NCI-H524 treated with DMSO at 0.1 percent for 48 hours (cell line): ENCODE measurements at places on chromosomes 16 and 17.

GRCh38 chr16:64092271-64092670 lies 1029.6 kb downstream of the CDH11 start:
- DNase-seq: no peak

- DNase-seq: no peak
Observed at GRCh38 chr16:81321039-81321438, 6.3 kb downstream of the GAN start.

DNA sequence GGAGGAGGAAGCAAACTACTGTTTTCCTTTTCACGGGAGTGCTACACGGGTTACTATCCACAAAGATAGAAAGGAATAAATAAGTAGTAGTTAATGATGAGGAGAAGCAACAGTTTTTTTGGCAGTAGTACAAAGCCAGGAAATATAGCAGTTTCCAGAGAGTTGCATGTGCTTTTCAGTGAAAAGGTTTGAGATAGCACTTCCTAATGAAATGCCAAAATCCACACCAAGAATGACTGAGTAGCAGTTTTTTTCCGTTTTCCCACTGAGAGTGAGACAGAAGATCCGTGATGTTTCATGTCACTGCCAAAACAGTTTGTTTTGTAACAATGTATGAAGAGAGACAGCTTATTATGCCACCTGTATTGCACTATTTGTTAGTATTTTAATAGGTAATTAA lies 129.1 kb downstream of the STX8 start:
- DNase-seq: no peak

DNA sequence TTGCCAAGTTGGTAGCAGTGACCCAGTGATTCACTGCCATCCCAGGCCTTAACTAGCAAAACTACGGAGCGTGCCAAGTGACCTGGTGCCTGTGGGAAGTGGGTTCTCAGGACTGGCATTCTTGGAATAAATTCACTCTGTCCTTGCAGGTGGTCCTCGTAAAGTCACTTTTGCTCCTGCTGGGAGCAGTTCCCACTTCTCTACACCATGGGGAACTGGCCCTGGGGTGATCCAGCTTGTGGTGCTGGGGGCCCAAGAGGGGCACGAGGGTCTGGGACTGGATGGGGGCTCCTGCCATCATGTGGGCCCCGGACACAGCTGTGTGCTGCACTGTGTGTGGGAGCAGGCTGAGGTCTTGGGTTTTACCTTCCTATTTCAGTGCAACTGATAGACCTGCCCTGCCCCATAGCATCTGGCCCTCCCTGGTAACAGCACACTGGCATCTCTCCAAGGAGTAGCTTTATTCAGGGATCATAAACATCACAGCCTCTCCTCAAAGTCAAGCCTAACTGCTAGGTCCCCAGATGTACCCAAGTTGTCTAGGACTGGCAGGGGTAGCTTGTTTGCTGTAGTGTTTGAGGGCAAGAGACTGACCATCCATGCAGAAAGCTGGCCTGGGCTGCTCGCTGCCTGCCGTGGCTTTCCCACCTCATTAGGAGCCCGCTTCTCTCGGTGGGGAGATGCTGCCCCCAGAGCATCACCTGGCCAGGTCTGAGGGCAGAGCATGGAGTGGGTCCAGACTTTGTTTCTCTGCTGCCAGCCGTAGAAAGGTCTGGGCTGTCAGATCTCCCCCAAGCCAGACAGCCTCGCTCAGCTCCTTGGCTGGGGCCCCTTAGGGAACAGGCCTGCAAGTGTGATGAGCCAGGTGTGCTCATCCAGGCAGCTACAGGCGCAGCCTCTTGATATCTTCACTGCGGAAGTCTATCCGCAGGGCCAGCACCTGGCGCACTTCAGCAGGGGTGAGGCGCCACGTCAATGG lies 26.0 kb downstream of the FCSK start:
- DNase-seq: peak; percentile 45

DNA sequence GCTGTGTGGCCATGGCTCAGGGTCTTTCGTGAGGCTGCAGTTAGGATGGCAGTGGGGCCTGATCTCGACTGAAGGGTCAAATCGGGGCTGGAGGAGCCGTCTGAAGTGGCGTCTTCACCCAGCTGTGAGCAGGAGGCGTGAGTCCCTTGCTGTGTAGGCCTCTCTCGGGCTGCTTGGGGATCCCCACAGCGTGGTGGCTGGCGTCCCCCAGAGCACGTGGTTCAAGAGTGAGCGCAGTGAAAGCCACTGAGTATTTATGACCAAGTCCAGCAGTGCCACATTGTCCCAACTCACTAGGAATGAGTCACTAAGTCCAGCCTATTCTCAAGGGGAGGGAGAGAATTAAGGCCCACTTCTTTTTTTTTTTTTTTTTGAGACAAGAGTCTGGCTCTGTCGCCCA lies 11.7 kb upstream of the TCF25 start:
- DNase-seq: no peak

- DNase-seq: no peak
Observed at GRCh38 chr17:39011907-39012468, 44.8 kb upstream of the FBXO47 start.

DNA sequence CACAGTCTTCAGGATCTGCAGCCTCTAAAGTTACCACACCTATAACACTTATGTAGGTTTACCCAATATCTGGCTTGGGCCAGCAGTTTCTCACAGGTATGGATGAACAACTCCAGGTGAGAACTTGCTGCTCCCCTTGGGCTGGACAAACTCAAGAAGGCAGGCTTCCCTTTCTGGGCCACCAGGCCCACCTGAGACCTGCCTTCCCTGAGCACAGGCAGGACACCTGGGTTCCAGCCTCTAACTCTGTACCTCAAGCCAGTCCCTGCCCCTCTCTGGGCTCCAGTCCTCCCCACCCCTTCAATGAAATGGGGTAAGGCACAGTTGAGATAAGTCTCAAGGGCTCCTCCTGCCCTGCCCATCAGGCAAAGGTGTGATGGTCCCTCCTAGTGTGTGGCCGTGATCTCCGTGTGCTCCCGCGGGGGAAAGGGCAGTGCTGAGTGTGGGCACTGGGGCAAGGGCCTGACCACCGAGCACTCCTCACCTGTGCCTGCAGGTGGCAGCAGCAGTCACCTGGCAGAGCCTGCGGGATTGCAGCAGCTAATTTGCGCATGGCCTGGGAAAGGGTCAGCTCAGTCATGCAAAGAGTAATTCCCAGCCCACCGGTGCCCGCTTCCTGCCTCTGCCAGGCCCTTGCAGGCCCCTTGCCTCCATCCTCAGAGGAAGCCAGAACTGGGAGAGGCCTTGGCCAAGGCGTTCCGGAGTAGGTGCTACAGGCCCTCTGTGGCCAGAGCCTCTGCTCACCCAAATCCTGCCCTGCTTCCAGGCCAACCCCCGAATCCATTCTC lies 28.2 kb upstream of the ADGRG1 start:
- no peak for DNase-seq

DNA sequence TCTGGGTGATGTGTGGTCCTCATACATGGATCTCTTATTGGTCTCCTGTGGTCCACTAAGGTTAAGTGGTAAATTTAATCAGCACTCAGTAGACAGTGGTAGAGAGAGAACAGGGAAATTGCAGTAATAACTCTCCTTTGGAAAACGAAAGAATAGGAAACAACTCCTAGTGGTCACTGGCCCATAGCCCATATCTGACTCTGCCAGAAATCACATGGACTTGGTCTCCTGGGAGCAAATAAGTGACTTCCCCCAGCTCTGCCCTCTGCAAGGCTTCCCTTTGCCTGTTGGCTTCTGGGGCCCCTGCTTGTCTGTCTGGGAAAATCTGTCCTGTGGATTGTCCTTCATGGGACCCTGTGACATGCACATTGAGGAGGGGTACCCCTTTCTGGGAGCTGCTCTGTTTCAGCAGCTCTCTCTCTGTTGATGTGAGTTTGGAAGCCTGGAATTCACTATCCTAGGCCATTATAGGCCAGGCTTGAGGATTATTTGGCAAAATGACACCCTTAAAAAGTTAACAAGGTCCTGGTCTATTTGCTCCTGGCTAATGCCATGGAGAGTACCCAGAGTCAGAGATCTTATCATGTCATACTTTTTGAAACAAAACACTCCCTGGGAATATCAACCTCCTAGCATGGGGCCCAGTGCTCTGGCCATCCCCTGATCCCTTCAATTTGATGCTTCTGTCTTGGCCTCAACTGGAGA lies 58.0 kb upstream of the HNF1B start:
- DNase-seq: no peak

DNA sequence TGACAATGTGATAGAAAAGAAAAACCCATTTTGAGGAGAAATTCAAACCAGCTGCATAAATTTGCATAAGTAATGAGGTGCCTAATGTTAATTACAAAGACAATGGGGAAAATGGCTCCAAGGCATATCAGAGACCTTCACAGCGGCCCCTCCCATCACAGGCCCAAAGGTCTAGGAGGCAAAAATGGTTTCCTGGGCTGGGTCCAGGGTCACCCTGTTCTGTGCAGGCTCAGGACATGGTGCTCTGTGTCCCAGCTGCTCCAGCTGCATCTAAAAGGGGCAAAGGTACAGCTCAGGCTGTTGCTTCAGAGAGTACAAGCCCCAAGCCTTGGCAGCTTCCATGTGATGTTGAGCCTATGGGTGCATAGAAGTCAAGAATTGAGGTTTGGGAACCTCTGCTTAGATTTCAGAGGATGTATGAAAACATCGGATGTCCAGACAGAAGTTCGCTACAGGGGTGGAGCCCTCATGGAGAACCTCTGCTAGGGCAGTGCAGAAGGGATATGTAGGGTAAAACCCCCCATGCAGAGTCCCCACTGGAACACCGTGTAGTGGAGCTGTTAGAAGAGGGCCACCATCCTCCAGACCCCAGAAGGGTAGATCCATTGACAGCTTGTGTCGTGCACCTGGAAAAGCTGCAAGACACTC lies 40.6 kb downstream of the IKZF3 start:
- no peak for DNase-seq

- no peak for DNase-seq
Observed at GRCh38 chr17:33273743-33274410, 19.2 kb downstream of the ASIC2 start.

- DNase-seq: no peak
Observed at GRCh38 chr17:76276069-76276431, 10.9 kb downstream of the UBALD2 start.

DNA sequence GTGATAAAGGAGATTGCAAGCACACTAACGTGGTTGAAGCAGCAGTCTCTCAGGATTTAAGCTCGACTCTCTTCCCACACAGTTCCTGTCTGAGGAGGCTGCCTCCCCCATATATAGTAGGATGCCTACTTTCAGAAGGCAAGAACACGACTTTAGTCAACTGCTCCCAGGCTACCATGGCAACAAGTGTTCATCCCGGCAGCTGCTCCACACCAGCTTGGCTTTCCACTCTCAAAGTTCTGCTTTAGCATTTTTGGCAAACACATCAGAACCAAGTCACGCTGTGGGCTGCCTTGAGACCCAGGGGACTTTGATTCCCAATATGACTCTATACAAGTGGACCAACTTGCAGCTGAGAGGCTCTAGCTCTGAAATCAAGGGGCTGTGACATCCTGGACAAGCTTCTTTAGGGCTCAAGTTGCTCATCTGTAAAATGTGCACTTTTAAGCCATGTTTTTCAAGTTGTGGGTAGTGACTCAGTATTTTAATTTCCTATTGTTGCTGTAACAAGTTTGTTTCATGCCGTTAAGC lies 16.5 kb downstream of the ZP2 start:
- DNase-seq: no peak

GRCh38 chr16:30361180-30361579 lies 6.1 kb upstream of the CD2BP2 start:
- DNase-seq: no peak

- DNase-seq: peak; percentile 38
Observed at GRCh38 chr17:2860045-2860444, 63.8 kb downstream of the RAP1GAP2 start.

- no peak for DNase-seq
Observed at GRCh38 chr17:45948498-45948880, 50.6 kb upstream of the STH start.

GRCh38 chr17:8631554-8631877 lies 991 bp upstream of the MYH10 start:
- DNase-seq: no peak
